ENCODE measurements at places on chromosomes 2 and 18. TPM values are rescaled to one million over a fixed set of nuclear protein-coding genes. Genes with fewer than 3 reads are reported as not detected.

Gene RGPD3
- total RNA-seq: 0.05 TPM

Gene IL36RN
- not detected for total RNA-seq

Gene DSG4
- total RNA-seq: not detected

Gene EML6
- total RNA-seq: 0.09 TPM

Gene HOXD12
- not detected for total RNA-seq

Gene ITPRIPL1
- total RNA-seq: not detected

Gene RAB11FIP5
- total RNA-seq: 13.3 TPM

Gene LCT
- 0.02 TPM for total RNA-seq

Gene CCDC141
- total RNA-seq: 4.0 TPM

Gene RIT2
- total RNA-seq: not detected

Gene NEU2
- not detected for total RNA-seq

Gene GEN1
- total RNA-seq: 17.5 TPM

DNA sequence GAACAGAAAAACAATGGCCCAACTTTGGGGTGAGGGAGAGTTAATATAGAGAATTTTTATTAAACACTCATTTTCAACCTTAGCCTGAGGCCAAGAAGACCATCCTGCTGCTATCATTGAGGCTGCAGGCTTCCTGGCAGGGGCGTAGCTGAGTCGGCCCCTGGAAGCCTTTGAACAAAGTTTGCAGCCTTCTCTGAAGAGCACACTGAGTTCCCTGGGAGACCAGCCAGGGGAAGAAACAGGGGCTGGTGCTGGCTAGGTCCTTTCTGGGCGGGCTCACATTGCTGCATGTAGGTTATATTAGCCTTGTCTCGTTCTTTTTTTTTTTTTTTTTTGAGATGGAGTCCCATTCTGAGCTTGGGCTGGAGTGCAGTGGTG lies 126.8 kb upstream of the HS6ST1 start:
- DNase-seq: no peak

GRCh38 chr18:36330435-36331052 lies 33.0 kb downstream of the FHOD3 start:
- DNase-seq: no peak

DNA sequence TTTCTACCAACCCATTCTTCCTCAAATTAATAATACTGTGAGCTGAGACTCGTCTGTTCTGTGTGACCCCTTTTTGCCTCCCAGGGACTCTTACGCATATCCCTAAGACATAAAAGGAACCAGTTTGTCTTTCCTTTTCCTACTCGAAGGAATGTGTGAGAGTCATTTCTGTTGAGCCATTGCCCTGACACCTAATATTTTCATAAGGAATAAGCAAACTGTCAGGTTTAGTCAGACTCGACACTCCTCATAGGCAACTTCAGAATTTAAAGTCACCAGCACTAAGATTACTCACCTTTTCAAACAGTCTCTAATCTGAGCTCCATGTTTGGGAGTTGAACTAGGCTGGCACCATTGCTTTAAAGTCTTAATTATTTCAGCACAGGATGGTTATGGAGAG lies 305.5 kb downstream of the IKZF2 start:
- DNase-seq: no peak

GRCh38 chr2:241092677-241093076 lies 9.4 kb downstream of the MTERF4 start:
- no peak for DNase-seq

DNA sequence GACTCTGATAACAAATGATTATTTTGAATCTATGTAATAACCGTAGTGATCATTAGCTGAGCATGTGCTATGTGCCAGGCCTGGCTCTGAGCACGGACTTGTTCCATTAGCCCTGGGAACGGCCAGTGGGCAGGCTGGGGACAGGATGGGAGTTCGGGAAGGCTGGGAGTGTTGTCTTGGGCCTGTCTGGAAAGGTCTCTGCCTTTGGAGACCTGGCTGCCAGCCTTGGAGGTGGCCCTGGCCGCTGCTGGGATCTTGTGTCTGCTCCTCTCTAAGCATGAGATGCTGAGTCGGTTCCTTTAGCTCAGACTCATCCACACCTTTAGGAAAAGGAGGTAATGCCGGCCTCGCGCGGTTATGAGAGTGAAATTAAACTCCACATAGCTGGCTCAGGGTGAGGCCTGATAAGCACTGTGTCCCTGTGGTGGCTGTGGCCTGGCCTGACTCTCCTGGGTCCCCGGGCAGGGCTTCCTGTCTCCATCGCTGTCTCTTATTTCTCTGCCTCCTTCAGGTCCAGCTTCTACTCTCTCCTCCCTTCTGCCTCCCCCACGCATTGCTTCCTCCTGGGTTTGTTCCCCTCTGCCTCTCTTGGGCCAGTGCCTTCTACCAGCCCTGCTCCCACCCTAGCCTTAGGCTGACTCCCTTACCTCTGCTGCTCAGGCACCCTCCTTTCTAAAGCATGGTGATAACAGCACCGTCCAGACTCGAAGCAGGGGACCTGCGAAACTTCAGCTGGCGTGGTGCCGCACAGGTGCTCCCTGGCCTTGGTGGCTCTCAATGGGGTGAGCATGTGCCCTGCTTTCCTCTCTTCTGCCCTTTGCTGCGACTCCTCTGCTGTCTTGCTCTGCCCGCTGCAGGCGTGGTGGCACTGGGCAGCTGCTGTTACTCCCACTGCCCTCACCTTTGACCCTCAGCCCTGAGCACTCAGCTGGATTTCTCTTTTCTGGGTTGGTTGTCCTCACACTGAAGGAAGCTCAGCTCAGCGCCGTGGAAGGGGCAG lies 41.8 kb downstream of the NCK2 start:
- no peak for DNase-seq

GRCh38 chr2:240437551-240437860 lies 2.0 kb downstream of the GPC1 start:
- DNase-seq: no peak

- no peak for DNase-seq
Measured at GRCh38 chr2:31236433-31237205, 2.7 kb downstream of the EHD3 start.

GRCh38 chr18:62138461-62139235 lies 48.2 kb downstream of the PIGN start:
- DNase-seq: no peak

DNA sequence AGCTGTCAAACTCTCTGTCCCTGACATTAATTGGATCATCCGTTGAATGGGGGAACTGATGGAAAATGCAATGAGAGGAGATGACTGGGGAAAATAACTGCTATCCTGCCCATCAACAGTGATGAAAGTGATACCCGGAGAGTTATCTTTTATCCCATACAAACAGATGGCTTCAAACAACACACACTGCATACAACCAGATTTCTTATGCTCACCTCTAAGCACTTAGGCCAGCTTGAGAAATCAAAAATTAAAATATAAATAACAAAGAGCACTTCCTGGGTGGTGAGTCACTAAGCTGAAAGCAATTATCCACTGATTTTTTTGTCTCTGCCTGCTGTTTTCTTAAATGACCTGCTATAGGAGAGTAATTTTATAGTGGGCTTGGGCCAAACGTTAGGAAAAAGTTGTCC lies 237.6 kb upstream of the RGPD4 start:
- no peak for DNase-seq

DNA sequence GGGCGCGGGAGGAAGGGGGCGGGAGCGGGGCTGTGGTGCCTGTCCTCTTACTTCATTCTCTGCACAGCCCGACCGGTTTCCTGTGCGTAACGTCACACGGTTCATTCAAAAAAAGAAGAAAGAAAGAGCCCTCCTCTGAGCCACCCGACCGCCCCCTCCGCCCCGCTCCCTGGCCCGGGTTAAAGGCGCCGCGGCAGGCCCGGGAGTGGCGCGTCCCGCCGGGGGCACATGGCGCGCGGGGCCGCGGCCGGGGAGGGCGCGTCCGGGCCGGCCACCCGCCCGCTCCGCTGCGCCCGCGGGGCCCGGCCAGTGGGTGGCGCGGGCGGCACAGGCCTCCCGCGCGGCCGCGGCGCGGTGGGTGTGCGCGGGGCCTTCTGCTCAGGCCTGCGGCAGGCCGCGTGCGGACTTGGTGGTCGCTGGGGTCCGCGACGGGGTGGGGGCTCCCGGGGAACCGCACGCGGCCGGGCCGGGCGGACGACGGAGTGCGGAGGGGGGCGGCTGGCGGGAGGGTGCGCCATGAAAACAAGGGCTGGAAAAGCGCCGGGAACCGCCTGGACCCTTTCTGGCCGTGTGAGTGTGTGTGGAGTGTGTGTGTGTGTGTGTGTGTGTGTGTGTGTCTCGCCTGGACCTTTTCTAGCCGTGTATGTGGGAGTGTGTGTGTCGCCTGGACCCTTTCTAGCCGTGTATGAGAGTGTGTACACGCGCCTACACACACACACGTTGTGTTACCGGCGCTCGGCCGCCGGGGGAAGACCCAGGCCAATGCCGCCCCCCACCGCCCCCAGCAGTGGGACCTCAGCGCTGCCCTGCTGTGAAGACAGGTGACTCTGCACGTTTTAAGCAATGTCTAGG lies 780 bp upstream of the BCL2 start:
- peak; percentile 64 for DNase-seq

GRCh38 chr18:45958027-45958426 lies 9.1 kb downstream of the EPG5 start:
- DNase-seq: no peak

DNA sequence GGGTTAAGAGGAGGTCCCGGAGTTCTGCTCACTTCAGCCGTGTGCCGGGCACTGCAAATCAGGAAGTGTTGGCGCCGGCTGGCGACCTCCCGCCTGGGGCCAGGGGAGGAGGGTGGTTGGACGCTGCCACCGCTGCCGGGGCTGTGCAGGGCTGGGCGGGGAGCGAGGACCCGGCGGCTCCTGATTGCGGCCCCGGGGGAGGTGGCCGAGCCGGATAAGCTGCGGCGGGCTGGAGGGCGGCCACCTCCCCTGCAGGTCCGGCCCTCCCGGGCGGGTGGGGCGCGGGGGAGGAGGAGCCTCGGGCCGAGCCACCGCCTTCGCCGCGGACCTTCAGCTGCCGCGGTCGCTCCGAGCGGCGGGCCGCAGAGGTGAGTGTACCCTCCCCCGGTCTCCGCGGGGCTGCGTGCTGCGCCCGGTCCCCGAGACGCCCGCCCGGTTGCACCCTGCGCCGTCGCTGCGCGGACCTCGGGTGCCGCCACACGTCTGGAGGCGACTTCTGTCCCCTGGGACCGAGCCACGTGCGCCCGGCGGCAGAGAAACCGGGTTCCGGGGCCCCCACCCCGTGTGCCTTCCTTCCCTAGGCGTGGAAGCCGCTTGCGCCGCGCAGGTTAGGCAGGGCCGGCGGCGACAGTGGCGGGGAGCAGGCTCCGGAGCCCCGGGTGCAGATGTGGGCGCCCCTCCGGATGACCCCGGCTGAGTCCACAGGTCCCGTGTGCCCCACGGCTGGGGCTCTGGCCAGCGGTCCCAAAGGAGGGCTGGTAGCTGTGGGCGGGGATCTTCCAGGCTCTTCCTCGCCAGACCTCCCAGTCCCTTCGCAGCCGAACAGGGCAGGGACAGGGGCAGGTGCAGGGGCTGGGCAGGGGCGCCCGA lies at the start of gene STEAP3:
Gene STEAP3, plus strand, starts transcription at position 314 of the 870 bp plus-strand sequence. CDS start 7,179 bp downstream, outside the sequence.
- peak; percentile 44 for DNase-seq

DNA sequence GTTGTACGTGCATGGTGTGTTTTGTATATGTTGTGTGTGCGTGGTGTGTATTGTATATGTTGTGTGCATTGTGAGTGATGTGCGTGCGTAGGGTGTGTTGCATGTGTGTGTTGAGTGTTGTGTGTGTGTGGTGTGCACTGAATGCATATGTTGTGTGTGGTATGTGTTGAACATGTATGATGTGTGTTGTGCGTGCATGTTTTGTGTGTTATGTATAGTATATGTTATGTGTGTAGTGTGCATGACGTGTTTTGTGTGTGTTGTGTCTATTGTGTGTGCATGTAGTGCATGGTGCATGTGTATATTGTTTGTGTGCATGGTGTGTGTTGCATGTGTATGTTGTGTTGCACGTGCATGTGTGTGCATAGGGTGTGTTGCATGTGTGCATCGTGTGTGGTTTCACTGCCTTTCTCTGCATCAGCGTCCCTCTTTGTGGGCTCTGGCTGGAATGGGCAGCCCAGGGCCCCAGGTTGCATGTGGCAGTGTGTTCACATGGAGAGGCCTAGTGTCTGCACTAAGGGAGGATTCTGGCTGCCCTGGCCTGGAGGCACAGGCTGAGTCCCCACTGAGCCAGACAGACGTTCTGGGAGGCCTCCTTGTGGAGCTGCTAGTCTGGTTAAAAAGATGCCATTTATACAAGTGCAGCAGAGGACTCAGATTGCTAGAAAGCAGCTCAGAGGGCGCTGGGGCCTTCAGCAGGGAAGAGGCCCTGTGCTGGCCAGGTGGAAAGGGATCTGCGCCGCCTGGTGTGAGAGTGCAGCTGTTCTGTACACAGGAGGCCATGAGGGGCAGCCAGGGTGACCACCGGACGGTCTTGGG lies 107.2 kb downstream of the FAM168B start:
- no peak for DNase-seq

DNA sequence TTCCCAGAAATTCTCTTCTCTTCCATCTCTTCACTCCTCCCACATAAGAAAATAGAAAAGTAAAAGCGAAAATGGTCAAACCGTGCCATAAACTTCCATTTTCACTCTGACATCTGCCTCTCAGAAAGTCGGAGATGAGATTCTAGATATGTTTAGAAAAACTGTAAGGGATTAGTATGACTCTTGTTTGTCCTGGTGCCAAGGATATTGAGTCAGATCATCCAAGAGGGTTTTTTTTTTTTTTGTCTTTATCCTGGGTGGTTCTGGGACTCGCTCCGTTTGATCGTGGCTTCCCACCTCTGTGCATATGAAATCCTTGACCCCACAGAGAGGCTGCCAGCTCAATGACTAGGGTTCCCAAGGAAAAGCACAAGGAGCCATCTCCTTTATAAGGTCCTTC lies 17.3 kb downstream of the EN1 start:
- DNase-seq: no peak

- no peak for DNase-seq
Measured at GRCh38 chr2:36464006-36464721, 108.6 kb downstream of the CRIM1 start.

GRCh38 chr2:47265158-47265557 lies 110.0 kb upstream of the STPG4 start:
- DNase-seq: no peak

GRCh38 chr2:194102546-194102945 lies 1554.5 kb upstream of the SLC39A10 start:
- DNase-seq: no peak

All from NCI-H460 (cell line).